ENCODE measurements at places on chromosomes 1 and 21. TPM values are rescaled to one million over a fixed set of nuclear protein-coding genes. Genes with fewer than 3 reads are reported as not detected.

Gene CSMD2
- 38.4 TPM for total RNA-seq

Gene ILDR2
- 14.2 TPM for total RNA-seq

Gene FAM151A
- not detected for total RNA-seq

DNA sequence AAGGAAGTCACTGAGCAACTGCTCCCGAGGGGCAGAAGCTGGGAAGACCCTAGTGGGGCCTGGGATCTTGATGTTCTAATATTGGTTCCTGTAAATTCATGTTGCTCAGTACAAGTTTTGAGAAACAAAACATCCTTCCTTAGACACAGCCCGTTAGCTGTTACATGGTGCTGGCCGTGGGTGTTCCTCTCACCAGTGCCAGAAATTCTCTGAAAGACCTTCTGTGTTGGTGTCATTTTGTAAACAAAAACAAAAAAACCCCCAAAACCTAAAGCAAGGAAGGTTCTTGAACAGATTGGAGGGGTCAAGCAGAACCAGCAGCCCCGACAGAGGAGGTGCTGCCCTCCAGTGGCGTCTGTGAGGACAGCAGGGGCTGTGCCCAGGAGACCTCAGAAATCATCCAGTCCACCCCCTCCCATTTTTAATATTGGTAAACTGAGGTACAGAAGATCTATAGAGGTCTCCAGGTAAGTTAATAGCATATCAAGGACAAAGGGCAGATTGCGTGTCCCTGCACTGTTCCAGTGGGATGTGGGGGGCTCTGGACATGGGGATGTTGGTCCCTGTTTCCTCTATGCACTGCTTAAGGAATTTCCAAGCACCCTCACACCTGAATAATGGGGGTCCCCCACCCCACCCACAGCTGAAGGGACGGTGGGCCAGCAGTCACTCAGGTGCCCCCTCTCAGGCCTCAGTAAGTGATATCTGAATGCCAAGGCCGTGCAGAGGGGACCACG is 38.2 kb downstream of the SLC2A7 start:
- peak; percentile 27 for DNase-seq

GRCh38 chr1:164051782-164052181 is 507.2 kb upstream of the PBX1 start:
- no peak for DNase-seq

- DNase-seq = no peak
These were observed 30.9 kb upstream of the ID3 start for GRCh38 chr1:23590058-23590783.

GRCh38 chr1:189851806-189852367 is 625.8 kb downstream of the BRINP3 start:
- no peak for DNase-seq

DNA sequence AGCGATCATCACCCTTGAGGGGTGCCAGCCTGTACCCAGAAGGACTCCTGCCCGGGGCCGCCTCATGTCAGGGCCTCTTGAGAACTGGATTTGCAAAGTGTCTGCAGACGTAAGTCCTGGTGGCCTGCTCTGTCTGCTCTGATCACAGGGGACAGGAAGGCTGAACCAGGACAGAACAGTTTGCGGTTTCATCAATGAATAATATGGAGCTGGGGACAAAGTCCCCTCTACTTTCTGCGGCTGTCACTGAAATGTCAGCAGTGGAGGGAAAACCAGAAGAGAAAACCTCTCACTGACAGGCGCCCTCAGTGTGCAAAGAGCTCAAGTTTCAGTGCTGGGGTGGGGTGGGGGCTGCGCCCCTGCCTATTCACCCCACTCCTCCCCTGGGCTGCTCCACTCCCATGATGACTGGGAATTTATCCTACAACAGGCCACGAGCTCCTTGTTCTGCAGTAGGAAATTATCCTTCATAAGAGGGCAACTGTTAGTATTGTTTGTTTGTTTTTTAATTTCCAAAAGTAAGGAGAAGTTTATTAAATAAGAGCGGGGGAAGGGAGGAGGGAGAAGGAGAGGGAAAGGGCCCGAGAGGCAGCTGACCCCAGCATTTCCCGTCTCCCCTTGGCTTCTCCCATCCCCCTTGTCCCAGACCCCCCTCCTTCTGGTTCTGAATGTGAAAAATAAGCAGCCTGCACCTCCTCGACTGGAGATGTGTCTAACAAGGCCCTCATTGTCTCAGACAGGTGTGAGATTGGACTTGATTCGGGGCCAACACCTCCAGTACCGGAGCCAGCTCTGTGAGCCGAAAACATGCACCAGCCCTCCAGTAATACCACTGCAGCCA is 149.2 kb downstream of the CLIC6 start:
- no peak for DNase-seq

GRCh38 chr1:26094076-26094669 is 17.5 kb upstream of the PDIK1L start:
- DNase-seq = no peak

DNA sequence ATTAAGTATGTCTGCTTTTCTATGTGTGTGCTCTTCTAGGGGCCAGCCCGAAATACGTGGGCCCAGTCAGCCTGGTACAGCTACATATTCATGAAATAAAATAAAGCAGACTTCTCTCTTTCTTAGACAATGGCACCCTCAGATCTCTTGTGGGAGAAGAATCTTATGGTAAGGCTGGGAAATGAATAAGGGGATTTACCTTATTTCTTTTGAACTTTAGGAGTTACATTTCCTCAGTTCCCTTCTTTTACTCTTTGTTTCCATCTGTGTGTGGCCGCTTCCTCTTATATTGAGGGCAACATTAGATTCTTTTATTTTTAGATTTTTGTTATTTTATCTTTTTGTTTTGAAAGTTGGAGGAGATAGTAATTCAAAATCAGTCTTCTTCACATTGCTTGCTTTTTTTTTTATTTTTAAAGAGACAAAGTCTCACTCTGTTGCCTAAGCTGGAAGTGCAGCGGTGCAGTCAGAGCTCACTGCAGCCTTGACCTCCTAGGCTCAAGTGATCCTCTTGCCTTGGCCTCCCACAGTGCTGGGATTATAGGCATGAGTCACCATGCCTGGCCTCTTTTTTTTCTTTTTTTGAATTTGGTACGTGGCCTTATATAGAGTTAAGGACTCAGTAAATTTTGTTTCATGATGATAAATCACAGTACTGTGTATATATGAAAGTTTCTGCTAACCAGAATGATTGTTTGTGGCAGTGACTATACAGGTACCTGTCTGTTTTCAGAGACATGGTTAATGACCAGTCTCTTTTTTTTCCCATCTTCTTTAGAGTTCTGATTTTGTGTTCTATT is 9.1 kb downstream of the LAMC1 start:
- no peak for DNase-seq

DNA sequence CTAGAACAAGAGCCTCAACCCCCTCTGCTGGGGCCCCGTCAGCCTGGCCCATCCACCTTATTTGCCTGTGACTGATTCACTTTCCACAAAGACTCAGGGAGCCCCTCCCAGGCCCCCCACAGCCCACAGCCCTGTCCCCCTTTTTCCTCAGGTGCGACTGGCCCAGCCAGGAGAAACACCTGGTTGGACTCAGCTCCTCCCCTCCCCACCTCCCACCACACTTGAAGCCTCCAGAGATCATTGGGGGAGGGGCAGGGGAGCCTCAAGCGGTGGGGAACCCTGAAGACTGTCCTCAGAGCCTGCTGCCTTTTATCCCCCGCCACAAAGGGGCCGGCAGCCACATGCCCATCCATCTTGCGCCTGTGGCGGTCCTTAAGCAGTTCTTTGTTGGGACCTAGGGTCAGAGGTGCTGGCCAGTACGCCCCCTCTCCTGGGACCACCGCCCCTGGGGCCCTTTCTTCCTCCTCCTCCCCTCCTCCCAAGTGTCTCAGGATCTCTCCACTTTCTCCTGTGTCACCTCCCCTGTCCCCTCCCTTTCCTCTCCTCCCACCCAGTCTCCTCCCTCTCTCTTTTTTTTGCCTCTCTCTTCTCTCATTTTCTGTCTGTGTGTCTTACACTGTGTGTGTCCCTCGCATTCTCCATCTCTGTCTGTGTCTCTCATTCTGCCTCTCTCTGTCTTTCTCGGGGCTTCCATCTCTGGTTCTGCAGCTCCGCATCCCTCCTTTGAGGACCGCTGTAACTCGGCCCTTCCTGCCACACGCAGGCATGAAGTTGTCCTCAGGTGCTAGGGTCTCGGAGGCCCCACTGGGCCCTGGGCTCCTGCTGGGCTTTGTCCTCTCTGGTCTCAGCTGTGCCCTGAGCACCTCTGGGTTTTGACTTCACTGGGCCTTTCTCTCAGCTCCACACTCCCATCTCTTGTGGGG is 12.2 kb downstream of the CRABP2 start:
- DNase-seq = no peak

- DNase-seq = no peak
These were observed 782 bp downstream of the CSDE1 start for GRCh38 chr1:114756949-114757454.

Data from occipital lobe (tissue), 3 donors.